ENCODE measurements at places on chromosomes 4 and X.
A peak's percentile ranks its signal among the peaks of the same experiment; 100 is the strongest.

GRCh38 chr4:89221167-89221867, 86.3 kb downstream of the GPRIN3 start:
- no peak for DNase-seq

- DNase-seq, result peak; percentile 61
These were observed 3.9 kb downstream of the MSMO1 start for GRCh38 chr4:165331359-165331758.

- no peak for DNase-seq
These were observed 286.8 kb downstream of the CBLL2 start for GRCh38 chrX:22559506-22559905.

- no peak for DNase-seq
These were observed 170.1 kb upstream of the SCML1 start for GRCh38 chrX:17567187-17567586.

DNA sequence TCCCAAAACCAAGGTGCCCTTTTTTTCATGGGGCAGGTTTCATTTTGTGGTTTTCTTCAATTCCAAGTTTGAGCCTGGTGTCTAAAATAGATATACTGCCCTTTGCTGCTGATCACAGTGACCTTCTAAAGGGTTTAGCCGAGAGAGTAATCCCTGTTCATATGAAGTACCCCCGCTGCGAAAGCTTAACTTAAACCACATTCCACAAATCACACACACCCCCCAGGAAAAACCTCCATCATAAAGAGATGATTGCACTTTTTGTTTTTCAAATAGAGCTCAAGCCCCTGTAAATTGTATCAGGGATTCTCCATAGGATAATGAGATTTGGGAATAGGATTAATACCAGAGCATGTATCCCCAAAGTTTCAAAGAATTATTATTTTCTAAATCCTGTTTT, 90.8 kb downstream of the USP46 start:
- DNase-seq, result no peak

- peak; percentile 93 for DNase-seq
These were observed 46.4 kb downstream of the PRPS1 start for GRCh38 chrX:107674480-107675364.

GRCh38 chr4:5843573-5844530, 49.0 kb downstream of the CRMP1 start:
- DNase-seq, result no peak

- DNase-seq, result no peak
These were observed 2.5 kb upstream of the CDKL5 start for GRCh38 chrX:18422886-18423285.

- DNase-seq, result no peak
These were observed 44.3 kb downstream of the FBXL5 start for GRCh38 chr4:15610855-15611254.

DNA sequence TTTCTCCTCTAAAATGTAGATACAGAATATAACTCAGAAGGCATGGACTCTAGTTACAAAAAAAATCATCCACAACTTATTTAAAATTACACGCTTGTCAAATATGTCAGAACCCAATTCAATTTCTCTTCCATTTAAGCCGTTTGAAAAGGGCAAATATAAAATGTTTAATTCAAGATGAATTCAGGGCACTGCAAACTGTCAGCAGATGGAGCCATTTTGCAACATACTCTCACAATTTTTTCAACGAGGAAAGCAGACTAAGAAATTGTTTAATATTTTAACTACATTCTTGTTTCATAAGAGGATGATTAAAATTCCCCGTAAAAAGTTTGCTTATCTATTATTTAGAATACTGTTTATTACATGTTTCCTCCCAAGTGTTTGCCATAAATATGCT, 321.3 kb upstream of the CPXCR1 start:
- DNase-seq, result peak; percentile 0

GRCh38 chr4:184280137-184280536, 62.5 kb upstream of the ENPP6 start:
- DNase-seq, result no peak

DNA sequence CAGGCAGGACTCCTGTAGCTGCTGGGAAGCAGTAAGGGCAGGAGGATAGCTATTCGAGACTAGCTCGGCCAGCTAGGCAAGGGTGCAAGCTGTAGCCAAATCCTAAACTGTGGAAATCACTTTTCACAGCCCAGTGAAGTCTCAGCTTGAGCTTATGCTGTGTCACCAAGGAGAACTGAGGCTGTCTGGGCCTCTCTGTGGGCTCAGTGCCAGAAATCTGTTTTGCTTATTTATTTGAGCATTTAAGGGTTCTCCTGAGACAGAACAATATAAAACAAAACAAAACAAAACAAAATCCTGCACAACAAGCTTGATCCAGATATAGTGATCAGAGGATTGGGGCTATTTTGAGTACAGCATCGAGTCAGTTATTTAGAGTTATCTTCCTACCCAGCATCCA, 97.5 kb downstream of the FANCB start:
- DNase-seq, result no peak

- DNase-seq, result no peak
These were observed 64.8 kb downstream of the AFAP1 start for GRCh38 chr4:7874838-7875237.

GRCh38 chrX:24479924-24480323, 14.8 kb downstream of the PDK3 start:
- peak; percentile 84 for DNase-seq

DNA sequence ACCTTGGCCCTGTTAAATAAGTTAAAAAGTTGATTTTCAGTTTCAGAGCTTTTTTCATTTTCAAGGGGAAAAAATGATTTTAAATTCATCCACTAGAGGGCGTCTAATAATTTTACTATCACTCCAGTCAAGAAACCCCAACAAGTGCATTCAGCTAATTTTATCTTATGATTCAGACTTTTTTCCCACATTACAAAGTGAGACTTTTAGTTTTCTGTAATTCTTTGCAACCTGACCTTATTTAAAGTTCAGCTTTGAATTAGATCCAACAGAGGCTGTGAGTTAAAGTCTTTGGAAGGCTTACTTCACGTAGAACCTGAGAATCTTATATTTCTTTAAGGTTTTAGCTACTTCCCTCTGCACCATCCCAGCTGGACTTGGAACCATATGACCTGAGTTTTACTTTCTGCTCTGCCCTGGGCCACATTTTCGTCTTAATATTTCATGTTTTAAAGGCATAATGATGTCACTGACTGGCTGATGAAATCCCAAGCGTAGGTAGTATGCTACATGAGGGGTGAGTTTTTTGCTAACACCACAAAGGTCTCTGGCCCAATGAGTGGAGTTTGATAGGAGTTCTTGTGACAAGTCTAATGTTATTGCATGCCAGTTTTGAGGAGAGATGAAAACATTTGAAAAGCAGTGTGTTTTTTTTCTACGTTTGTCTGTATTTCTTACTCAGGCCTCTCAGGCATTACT, 7.2 kb downstream of the GNRHR start:
- peak; percentile 77 for DNase-seq

- DNase-seq, result no peak
These were observed 2.9 kb upstream of the ATOH1 start for GRCh38 chr4:93825551-93826216.

- no peak for DNase-seq
These were observed 35.8 kb downstream of the AMELX start for GRCh38 chrX:11329021-11329420.

DNA sequence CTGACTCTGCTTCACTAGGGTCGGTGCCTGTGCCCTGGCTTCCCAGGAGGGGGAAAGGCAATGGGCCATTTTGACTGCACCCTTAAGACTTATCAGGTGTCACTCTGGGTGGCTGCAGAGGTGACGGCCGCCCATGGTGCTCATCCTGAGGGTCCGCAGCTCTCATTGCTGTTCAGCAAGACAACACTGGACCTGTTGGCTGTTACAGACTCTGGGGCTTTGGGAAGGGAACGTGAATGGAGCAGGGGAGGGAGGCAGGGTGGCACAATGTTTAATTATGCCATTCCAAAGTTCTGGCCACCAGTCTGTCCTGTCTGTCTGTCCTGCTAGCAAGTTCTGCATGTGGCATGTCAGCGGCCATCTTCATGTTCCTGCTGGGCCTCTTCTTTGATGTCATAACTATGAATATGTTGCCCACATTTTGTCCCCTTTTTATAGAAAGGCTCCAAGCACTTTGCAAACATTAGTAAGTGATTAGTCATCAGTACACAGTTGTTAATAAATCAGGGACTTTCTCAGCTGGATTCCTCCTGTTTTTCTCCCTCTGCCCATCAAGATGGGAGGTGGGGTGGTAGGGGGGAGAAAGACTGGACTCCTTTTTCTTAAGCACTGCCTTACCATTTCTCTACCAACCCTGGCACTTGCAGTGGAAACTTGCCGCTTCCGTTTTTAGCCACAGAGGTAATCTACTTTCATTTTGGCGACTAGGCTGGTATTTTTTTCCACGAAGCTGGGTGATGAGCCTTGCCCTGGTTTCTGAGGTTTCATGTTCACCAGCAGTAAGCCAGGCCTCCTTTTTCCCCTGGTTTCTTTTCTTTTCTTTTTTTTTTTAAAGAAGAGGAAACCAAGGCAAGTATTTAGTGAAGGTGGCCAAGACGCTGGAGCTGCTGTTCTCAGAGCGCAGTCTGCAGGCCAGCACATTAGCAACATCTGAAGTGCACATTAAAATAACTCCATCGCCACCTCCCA, 88.6 kb upstream of the TRIM2 start:
- DNase-seq, result peak; percentile 83

DNA sequence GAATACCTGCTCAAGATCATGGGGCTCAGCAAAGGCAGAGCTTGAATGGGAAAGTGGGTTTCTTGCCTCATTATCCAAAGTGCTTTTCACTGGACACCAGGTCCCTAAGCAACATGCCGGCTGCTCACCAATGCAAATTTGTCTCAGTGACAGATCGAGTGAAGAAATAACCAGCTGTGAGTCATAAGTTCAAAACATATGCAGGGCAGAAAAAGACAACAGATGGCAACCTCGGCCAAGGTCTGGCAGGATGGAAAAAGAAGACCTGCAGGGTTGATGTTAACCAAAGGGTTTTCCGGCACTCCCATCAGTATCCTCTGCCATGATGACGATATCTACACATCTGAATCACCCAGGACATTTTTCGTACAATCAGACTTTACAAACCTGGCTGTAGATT, 124.1 kb downstream of the AFAP1 start:
- no peak for DNase-seq

- no peak for DNase-seq
These were observed 18.9 kb upstream of the CABS1 start for GRCh38 chr4:70315928-70316327.

GRCh38 chrX:110036162-110037033, 33.5 kb downstream of the TMEM164 start:
- peak; percentile 77 for DNase-seq

- peak; percentile 41 for DNase-seq
These were observed 37.4 kb upstream of the SMIM10L2A start for GRCh38 chrX:135384161-135384836.

DNA sequence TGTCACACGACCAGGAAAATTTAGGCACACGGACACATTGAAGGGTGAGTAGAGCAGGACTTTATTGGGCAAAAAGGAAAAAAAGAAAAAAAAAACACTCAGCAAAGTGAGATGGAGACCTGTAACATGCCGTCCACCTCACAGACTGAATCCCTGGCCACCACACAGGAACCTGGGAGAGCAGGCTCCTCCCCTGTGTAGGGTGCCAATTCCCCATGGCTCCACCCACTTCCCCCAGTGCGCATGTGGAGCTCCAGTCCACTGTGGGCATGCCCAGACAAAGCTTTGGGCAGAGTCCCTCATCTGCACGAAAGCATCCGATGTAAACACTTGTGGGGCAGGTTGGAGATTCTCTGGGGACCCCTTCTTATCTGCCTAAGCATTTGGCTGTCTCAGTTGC, 23.6 kb upstream of the CBR4 start:
- peak; percentile 15 for DNase-seq

GRCh38 chrX:125289209-125289608, 30.5 kb upstream of the TEX13C start:
- DNase-seq, result no peak

DNA sequence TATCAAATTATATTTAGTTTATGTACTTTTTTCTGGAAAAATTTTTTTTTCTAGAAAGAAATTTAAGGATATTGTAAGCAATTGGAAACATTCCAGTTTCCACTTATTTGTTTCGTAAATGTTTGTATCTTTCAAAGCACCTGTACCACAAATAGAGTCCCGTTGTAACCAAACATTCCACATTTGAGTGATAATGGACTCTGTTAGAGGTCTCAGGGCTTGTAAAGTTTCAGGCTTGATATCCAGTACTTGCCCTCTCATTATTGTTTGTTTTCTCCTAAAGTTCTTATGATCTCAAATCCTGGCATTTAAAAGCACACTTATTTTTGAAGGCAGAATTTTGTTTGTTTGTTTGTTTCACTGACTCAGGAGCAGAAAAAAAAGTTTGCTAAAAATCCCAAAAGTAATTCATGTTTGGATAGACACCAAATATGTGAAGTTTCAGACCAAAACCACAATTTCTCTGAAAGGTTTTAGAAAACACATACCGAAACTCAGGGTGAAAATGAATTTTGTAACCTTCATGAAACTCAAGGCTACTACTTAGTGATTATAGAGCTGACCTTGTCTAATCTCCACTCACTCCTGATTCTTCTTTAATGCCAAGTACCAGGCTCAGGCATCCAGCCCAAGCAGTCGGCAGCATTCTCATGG, 5.7 kb upstream of the TMEM192 start:
- no peak for DNase-seq

DNA sequence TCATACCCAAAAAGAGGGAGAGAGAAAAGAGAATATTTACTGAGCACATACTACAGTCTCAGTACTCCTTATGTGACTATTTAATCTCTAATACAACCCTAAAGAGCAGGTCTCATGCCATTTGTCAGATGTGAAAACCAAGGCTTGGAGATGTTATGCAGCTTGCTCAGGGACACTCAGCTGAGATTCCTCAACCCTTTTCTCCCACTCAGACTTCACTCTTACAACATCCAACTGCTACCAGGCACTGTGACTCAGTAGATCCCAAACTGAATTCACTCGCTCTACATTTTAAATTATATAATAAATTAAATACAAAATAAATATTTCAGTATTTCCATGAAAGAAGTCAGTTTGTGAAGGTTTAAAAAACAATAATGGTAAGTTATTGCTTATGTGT, 53.7 kb downstream of the TSPAN5 start:
- no peak for DNase-seq

DNA sequence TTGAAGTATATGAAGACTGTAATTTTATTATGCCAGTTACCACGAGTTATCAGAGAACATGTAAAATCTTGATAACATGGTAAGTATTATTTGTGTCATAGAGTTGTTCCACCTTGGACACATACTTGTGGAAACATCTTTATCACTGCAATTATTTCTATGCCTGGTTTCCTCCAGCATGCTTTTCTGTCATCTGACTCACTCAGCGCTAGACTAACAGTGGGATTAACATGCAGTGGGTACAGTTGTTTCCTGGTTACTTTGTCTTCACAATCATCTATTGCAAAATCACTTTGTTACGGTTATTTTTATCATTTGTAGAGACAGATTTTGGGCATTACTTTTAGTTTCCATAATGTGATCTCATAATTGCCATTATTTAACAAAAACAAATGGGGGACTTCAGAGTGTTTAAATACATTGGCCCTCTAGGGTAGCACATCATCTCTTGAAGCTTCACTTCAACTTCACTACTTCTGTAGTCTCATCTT, at the start of gene STATH:
STATH (plus strand) TSS at position 441 of the 491 bp plus-strand sequence. CDS start 2,472 bp downstream, outside the sequence.
- DNase-seq, result no peak

GRCh38 chr4:8254076-8254475, 15.5 kb upstream of the HTRA3 start:
- DNase-seq, result no peak
